Bladder microvascular endothelial cell (primary cell): ENCODE measurements at places on chromosomes 1 and 21. TPM values are rescaled to one million over a fixed set of nuclear protein-coding genes. Genes with fewer than 3 reads are reported as not detected.

Gene ALDH4A1
- total RNA-seq = 13.7 and 18.9 TPM in 2 replicates

Gene PCSK9
- total RNA-seq = 0.06 and 0.32 TPM in 2 replicates

Gene BRDT
- not detected in 2 replicates for total RNA-seq

Gene ADGRL4
- 231 and 282 TPM in 2 replicates for total RNA-seq

Gene GPR161
- total RNA-seq = 11.2 and 32.2 TPM in 2 replicates

Gene PM20D1
- 0.06 TPM in 1 of 2 replicates, not detected in the other for total RNA-seq

Gene MRAP
- not detected in 2 replicates for total RNA-seq

Gene TEX38
- not detected in 2 replicates for total RNA-seq

Gene WNT2B
- total RNA-seq = 0.97 and 4.1 TPM in 2 replicates

Gene LRRC3
- 0.97 and 2.0 TPM in 2 replicates for total RNA-seq

Gene LCE3D
- not detected in 2 replicates for total RNA-seq

Gene KLHDC8A
- not detected in 2 replicates for total RNA-seq

Gene LCE2B
- not detected in 2 replicates for total RNA-seq

Gene C1orf210
- total RNA-seq = not detected in 2 replicates

Gene RWDD3
- 11.5 and 13.4 TPM in 2 replicates for total RNA-seq

Gene MRPL37
- total RNA-seq = 27.6 and 36.6 TPM in 2 replicates

Gene HSPB7
- total RNA-seq = 0.06 TPM in 1 of 2 replicates, not detected in the other

Gene CHIT1
- not detected in 2 replicates for total RNA-seq

Gene AGT
- not detected in 2 replicates for total RNA-seq

Gene GPR52
- 0.16 and 1.9 TPM in 2 replicates for total RNA-seq

Gene CAP1
- 339 and 495 TPM in 2 replicates for total RNA-seq

Gene ACADM
- 24.9 and 39.1 TPM in 2 replicates for total RNA-seq

Gene ASTN1
- not detected in 2 replicates for total RNA-seq

Gene FALEC
- not detected in 2 replicates for total RNA-seq

Gene TLR5
- total RNA-seq = 0.06 and 0.16 TPM in 2 replicates

Gene GPATCH4
- total RNA-seq = 11.2 and 25.0 TPM in 2 replicates

Gene CD101
- total RNA-seq = 0.44 TPM in 1 of 2 replicates, not detected in the other

Gene THEM5
- not detected in 2 replicates for total RNA-seq

Gene AADACL4
- not detected in 2 replicates for total RNA-seq

Gene TTC39A
- 0.94 and 0.97 TPM in 2 replicates for total RNA-seq

Gene CLCC1
- 16.0 and 31.7 TPM in 2 replicates for total RNA-seq

Gene C1orf87
- not detected in 2 replicates for total RNA-seq

Gene WDR64
- total RNA-seq = not detected in 2 replicates

Gene CD1B
- total RNA-seq = not detected in 2 replicates

Gene MAN1C1
- total RNA-seq = 0.25 and 0.49 TPM in 2 replicates

Gene HCRTR1
- 0.65 and 5.2 TPM in 2 replicates for total RNA-seq

Gene CELA3A
- not detected in 2 replicates for total RNA-seq

Gene CLCA4
- not detected in 2 replicates for total RNA-seq
